ENCODE measurements at places on chromosomes 7 and 10.

GRCh38 chr10:103574097-103575061, 80.9 kb downstream of the NEURL1 start:
- no peak for DNase-seq

DNA sequence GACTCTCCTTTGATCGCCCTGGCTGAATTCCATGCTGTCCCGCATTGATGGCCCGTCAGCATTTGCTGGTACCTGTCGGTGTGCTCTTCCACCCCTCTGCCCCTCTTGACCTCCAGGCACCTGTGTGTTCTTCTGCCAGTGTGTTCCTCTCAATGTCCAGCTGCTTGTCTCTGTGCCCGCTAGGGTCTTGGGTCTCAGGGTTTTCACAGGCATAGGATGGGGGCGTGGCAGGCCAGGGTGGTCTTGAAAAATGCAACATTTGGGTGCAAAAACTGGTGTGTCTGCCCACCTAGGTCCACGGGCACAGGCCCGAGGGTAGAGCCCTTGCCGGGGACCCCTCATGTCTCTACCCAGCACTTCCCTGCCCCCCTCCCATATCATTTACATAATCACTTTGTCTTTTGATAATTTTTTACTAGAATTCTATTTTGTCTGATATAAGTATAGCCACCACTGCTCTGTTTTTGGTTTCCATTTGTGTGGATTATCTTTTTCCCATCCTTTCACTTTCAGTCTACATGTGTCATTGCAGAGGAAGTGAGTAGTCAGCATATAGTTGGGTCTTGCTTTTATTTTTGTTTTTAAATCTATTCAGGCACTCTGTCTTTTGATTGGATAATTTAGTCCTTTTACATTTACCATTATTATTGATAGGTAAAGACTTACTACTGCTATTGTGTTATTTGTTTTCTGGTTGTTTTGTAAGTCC, 46.6 kb upstream of the ADRA2A start:
- no peak for DNase-seq

GRCh38 chr10:1961989-1962388, 224.7 kb upstream of the ADARB2 start:
- DNase-seq: no peak

DNA sequence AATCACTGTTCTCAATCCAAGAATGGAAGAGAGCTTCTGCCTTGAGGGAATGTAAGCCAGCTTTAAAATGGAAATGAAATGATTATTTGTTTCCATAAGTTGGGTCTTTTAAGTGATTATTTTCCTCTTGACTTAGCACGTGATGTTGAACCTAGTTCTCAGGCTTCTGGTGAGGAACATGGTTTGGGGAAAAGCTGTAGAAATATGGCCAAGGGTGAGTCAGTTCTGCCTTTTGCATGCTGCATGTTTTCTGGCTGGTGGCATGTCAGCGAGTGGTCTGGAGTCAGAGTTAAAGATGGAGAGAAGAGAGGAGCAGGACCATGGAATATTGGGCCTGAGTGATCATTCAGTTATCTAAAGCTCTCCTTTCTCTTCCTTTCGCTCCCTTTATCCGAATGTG, 54.0 kb downstream of the DNAH11 start:
- no peak for DNase-seq

- DNase-seq: no peak
Measured at GRCh38 chr7:80681272-80681885, 42.9 kb downstream of the CD36 start.

DNA sequence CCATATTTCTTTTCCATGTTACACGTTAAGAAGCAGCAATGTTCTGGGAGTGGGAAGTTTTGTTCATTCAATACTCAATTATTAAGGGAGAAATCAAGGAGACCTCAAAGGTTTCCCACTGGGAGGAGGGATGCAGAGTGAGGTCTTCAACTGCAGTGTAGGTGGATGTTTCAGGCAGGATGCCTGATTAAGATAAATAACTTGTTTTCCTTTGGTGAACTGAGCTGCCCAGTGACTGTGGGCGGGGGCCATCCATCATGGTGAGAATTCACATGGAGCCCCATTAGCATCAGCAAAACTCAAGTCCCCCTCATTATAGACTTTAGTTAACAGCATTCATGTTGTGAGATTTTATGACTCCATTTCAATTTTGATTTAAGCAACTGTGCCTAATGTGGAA, 121.1 kb downstream of the PLPP4 start:
- no peak for DNase-seq

DNA sequence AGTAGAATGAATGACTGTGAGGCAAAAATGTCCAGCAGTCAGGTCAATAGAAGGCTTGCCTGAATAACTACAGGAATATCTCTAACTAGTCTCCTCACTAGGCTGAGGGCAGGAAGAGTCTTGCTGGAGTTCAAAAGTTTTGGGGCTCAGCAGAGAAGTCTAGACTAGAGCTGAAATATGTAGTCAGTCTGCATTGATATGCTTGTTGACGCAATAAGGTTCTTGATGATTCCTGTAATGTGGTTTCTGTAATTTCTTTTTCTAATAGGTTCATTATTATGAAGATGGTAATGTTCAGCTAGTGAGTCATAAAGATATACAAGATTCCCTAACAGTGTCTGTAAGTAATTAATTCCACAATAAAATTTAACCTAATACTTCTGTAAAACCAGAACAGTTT, 41.5 kb upstream of the ST7 start:
- DNase-seq: no peak

GRCh38 chr10:51403521-51403920, 295.9 kb downstream of the CSTF2T start:
- DNase-seq: no peak

GRCh38 chr10:77231884-77232610, 405.6 kb downstream of the KCNMA1 start:
- no peak for DNase-seq

GRCh38 chr10:88071879-88072278, 208.5 kb downstream of the PTEN start:
- DNase-seq: peak; percentile 17

- DNase-seq: no peak
Measured at GRCh38 chr7:125090596-125090995, 161.0 kb upstream of the POT1 start.

GRCh38 chr10:113264333-113265131, 288.3 kb upstream of the HABP2 start:
- DNase-seq: no peak

DNA sequence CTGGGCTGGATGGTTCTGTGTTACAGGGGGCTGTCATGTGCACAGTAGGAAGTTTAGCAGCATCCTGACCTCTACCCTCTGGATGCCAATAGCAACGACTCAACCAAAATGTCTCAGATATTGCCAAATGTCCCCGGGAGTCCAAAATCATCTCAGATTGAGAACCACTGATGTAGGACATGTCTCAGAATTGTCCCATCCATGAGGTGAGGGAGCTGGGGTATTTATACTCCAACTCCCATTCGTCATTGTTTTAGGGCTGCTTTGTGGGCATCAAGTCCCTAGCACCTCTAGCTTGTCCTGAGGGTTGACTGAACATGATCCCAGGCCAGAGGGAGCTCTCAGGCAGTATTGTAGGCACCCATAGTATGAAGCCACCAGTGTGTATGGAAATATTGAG, 25.2 kb upstream of the COMTD1 start:
- DNase-seq: no peak

DNA sequence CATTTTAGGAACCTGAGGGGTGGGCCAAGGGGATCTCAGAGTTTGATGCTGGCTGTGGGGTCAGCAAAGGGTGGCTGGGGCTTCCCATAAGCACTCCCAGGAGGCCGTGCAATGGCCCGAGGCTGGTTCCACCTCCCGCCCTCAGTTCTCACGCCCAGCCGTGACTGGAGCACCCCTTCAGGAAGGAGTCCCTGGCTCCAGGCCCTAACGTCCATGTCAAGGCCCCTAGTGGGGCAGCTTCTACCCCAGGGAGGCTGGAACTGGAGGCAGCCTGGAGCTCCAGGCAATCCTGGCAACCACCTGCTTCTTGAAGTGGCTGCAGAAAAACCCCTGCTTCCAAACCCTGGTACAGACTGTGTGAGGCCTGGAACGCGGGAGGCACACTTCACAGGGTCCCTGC, 165.5 kb downstream of the DIP2C start:
- no peak for DNase-seq

DNA sequence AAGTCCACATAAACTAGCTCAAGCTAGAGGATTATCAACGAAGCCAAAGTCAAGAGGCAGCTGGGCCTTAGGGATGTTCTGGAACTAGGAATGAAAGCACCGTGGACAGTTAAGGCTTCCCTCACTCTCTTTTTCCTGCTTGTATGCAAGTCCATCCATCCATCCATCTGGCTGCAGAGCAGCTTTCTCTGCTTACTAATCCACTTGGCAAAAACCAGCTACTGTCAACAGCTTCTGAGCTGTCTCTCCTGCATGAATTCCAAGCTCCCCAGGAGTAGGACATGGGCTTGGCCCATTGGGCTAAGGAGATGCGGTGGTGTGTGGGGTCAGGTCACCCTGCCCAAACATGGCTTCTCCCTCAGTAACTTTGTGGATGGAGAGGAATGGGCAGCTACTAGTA, 66.2 kb downstream of the NAMPT start:
- DNase-seq: no peak
